ENCODE measurements at places on chromosomes 12 and 14.

DNA sequence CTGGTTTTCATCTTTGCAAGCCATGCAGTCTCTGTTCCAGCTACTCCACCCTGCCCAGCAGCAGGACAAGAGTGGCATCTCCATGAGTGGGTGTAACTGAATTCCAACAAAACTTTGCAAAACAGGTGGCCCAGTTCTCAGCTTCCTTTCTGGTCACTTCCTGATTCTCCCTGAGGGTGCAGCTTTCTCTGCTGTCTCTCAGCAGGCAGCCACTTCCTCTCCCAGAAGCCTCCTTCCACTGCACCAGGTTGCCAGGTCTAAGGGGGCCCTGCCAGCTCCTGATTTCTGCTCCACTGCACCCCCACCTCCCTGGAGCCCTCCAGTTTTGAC, 341.0 kb upstream of the FKBP4 start:
- DNase-seq = no peak

DNA sequence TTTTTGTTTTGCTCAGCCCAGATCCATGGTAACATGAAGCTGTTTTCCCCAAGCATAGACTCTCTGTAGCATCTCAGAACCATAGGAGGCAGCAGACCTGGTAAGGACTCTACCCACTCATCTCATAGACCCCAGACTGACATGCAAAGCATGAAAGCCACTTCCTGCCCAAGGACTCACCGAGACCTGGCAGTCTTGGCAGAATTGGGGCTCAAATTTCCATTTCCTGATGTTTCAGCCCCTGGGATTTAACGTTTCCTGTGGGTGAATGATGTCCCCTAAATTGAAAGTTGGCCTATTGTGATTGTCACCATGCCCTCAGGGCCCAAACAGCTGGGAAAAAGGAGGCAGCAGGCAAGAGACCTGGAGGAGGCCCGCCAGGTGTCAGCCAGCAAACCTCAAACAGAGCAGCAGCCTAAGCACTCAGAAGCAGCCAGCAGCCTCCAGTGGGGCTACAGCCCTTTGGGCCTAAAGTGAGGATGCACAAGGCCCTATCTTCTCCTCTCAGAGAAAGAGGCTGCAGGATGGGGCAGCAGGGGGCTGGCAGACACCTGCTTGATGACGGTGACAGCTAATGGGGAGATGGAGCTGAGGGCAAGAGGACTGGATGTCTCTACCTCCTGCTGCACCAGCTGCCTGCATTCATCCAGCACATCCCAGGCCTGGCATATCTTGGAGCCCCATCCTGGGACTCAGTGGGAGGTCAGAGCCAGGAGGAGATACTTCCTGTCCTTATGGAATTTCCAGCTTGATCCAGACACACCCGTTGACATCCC, 8.5 kb downstream of the KRT85 start:
- DNase-seq = no peak

DNA sequence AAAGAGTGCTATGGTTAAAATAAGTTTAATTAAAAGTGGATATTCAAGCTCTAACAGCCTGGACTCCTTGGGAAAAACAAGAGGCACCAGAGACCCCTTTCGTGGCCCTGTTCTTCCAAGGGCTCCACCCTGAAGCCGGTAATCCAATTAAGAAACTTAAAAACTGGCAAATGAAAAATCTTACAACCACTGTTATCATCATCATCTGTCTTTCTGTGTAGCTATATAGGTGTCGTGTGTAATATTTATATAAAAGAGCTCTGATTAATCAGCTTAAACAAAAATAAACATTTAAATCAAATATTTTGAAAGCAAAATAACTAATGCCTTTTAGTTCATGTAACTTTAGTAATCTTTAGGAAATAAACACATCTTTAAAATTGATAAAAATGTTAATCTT, 4.5 kb downstream of the ATF1 start:
- DNase-seq = no peak

DNA sequence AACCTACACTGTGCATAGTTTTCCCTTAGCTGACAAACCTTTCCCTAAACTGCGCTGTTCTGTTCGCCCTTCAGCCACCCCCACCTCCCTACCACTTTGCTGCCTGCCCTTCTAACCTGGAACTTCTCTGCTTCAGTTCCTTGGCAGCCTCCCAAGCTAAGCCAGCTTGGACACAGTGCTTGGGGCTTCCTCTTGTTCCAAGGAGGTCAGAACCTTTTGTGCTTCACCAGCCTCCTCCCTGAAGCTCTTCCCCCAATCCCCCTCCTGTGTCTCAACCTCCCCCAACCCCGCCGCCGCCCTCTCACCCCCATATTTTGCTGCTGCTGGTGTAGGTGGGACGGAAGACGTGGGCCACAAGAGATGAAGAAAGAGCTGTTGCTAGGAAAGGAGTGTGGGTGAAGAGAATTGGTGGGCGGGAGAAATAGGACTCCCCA, 8.1 kb upstream of the RIC8B start:
- DNase-seq = no peak

GRCh38 chr14:31389946-31390345, 30.4 kb downstream of the HEATR5A start:
- no peak for DNase-seq

DNA sequence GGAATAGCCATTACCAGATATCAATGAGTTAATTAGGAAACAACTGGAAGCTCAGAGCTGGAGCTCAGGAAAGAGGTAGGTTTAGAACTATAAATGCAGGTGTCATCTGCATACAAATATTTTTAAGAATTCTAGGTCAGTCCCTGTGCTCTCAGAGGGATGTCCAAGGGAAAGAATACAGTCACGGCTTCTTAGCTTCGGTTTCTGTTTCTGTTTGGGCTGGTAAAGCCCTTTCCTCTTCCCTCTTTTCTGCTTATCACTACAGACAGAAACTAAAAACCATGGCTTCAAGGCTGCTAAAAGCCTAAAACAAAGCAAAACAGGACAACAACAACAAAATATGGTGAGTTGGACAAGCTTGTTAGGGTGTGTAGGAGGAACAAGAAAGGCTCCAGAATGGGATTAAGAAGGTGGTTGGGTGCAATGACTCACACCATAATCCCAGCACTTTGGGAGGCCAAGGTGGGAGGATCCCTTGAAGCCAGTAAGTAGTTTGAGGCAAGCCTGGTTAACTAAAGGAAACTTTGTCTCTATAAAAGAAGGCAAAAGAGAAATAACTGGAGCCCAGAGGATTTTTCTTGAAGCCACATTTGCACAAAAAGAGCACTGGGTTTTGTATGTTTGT, 113.0 kb downstream of the SEC23A start:
- DNase-seq = no peak

DNA sequence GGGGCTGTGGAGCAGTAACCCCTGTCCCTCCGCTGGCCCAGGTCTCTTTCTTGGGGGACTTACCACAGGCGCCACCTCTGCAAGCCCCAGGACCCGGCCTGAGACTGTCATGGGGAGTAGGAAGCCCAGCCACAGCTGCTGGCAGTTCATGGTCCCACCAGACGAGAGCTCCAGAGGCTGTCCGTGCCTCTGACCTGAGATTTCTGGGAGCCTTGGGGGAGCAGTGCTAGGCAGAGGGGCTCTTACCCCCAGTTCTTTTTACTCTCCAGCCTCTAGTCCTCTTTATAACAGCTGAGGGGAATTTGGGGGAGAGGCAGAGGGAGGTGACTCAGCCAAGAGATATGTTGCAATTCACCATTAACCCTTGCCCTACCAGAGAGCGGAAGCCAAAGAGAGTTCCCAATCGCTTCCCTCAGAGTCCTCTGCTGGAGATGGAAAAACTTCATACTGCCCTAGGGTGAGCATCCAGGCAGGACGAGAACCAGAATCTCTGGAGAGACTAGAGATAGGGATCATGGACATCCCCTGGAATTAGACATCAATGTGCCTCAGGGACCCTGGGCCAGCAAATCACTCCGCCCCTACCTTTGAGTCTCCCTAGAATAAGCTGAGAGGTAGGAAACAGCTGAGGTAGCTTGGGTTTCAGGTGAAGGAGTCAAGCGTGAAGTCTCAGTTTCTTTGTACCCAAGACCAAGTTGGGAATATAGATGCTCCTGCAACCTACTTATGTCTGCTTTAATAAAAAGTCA, at the start of gene MMP19:
MMP19 (minus strand) TSS at position 256 of the 749 bp plus-strand sequence; CDS start at position 150, 106 bp downstream.
- no peak for DNase-seq

GRCh38 chr12:124457287-124458219, 109.9 kb downstream of the NCOR2 start:
- no peak for DNase-seq

- no peak for DNase-seq
Measured at GRCh38 chr12:131250951-131251315, 297.2 kb downstream of the ADGRD1 start.

GRCh38 chr12:57384478-57384877, 46.4 kb downstream of the R3HDM2 start:
- DNase-seq = no peak

DNA sequence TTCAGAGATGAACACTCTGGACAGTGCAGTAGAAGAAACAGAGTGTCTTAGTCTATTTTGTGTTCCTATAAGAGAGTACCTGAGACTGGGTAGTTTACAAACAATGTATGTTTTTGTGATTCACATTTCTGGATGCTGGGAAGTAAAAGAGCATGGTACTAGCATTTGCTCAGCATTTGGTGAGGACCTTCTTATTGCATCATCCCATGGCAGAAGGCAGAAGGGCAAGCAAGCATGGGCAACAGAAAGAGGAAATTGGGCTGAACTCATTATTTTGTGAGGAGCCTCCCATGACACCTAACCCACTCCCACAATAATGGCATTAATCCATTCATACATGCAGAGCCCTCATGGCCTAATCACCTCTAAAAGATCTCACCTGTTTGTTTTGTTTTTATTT, 8.0 kb downstream of the ANKS1B start:
- no peak for DNase-seq

DNA sequence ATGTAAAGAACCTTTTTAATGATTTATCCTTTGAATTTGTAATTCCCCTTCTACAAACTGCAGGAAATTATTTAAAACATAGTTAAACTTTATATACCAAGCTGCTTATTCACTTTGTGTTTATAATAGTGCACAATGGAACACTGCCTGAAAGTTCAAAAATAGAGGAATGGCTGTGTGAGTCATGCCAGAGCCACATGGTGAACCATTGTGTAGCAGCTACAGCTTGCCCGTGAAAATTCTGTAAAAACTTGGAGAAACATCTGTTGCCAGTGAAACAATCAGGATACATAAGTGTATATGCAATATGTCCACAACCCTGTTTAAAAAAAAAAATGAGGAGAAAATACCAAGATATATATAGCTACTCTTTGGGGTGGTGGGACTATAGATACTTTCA, 59.5 kb downstream of the VEZT start:
- DNase-seq = no peak

GRCh38 chr14:99548255-99548654, 55.8 kb downstream of the CCDC85C start:
- no peak for DNase-seq

- no peak for DNase-seq
Measured at GRCh38 chr12:109710205-109710746, 3.3 kb upstream of the FAM222A start.

DNA sequence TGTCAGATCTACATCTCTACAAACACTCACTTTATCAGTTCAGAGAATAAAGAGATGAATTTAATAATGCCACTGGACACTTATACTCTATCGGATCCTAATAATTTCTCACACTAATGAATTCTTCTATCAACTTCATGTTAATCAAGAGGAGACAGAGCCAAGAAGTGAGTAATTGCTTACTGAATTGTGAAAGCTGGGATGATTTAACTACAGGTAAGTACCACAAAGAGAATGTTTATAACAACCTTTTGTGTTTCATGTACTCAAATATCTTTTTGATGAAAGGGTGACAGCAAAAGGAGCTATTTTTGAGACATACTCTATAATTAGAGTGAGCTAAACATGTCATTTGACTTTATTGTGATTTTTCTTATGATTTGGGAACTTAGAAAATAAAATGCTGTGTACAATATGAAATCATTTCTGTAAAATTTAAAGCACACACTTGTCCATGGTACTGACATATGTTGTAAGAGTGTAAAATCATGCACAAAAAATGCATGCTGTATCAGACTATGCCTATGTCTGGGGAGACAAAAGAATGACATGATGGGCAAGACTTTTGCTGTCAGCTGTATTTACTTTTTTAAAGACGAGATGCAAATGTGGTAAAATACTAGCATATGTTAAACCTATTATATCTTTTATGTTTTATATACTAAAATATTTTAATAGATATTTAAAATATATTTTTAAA, 361.2 kb downstream of the CCER1 start:
- no peak for DNase-seq

DNA sequence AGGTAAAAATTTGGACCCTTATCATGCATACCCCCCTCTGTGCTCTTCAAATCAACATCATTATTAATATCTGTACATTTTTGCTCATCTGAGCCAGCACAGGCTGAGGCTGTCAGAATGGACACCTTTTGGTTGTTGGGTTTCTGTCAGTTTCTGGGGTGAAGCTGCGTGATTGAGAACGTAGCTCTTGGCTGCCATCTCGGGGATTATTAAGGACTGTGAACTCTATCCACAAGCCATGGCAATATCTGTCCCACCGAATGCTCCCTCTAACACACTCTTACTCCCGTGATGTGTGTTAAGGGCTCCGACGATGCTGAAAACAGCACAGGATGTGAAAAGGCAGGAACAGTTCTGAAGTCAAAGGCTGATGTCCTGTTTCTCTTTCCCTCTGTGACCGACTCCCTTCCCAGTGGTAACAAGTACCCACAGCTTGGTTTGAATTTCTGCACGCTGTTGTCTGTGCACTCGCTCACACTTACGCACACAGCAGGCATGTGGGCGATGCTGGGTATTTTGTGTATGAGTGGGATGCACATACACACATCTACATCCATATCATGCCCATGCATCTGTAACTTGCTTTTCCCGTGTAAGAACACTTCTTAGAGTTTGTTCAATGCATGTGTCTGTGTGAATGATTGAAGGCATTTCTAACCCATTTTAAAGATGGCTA, 405.6 kb downstream of the TMEM121 start:
- DNase-seq = no peak

GRCh38 chr14:29580763-29581162, 346.9 kb downstream of the PRKD1 start:
- no peak for DNase-seq

DNA sequence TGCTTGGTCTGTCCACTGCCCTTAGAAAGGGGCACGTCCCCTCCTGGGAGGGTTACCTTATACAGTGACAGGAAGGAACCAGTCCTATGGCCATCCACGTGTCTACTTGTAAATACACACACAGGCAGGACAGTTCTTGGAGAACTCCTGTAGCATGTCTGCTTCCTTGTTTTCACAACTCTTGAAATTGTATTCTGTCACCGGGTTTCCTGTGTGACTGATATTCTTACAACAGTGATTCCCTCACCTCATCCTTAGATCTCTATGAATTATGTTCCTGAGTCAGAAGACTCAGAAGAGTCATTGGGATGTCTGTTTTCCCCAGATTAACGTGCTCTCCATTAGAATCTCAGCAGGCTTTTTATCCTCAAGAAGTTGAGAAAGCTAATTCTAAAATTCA, 44.1 kb upstream of the DYNC1H1 start:
- DNase-seq = no peak

- DNase-seq = no peak
Measured at GRCh38 chr14:22865424-22866405, 5.8 kb upstream of the LRP10 start.

GRCh38 chr12:40903040-40903439, 210.8 kb downstream of the CNTN1 start:
- no peak for DNase-seq

- no peak for DNase-seq
Measured at GRCh38 chr12:27511723-27512045, 12.3 kb upstream of the PPFIBP1 start.
